Stimulated activated CD4-positive, alpha-beta T cell treated with anti-CD3 and anti-CD28 coated beads, Interleukin-1b, Interleukin-23, amount 100 ng/mL, for 4 hours (primary cell): ENCODE measurements at places on chromosomes 3 and 15.

GRCh38 chr3:129462361-129462968 is 22.4 kb downstream of the IFT122 start:
- no peak for DNase-seq

GRCh38 chr3:85867072-85867471 is 908.3 kb downstream of the CADM2 start:
- no peak for DNase-seq

- no peak for DNase-seq
Measured at GRCh38 chr15:33119273-33119672, 75.2 kb downstream of the FMN1 start.

DNA sequence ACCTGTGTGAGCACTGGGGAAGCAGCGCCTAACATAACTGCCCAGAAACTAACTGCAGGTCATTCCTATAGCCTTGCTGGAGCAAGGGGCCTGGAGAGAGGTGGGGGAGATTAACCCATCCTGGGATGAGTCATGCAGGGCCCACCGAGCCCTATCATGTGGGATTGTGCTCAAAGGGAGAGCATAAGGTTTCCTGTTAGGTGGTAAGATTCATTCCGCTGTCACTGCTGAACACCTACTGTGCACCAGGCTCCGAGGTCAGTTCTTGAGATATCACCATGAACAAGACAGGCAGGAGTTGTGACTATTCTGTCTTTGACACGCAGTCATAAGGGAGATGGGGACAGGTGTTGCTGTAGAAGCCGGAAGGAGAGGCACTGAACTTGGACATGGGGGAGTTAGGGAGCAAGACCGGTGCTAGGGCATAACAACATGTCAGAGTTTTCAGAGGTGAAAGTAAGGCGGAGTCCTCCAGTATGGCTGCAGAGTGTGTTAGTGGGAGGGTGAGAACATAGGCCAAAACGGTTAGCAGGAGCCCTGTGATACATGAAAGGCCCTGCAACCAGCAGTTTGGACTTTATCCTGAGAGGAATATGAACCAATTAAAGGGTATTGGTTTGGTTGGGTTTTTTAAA is 2.4 kb downstream of the SLC25A38 start:
- no peak for DNase-seq

GRCh38 chr15:74578496-74578994 is 37.1 kb upstream of the CLK3 start:
- DNase-seq = no peak

DNA sequence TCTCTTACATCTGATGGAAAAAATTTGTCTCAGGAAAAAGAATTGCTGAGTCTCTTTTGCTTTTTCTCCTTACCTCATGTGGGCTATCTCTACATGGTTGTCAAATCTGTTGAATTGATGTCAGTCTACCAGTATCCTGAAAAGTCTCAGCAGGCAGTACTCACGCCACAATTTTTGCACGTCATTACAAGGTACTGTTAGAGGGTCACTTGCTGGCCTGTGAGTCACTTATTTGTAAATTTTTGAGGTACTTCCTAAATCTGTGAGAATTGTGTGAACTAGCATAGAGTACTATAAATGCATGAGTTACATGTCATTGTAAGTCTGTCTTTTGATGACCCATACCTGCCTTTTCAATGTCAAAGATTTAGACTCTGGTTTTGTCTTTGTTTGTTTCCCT is 15.9 kb downstream of the HPS3 start:
- no peak for DNase-seq

- no peak for DNase-seq
Measured at GRCh38 chr15:30824518-30825195, 79.1 kb upstream of the FAN1 start.

DNA sequence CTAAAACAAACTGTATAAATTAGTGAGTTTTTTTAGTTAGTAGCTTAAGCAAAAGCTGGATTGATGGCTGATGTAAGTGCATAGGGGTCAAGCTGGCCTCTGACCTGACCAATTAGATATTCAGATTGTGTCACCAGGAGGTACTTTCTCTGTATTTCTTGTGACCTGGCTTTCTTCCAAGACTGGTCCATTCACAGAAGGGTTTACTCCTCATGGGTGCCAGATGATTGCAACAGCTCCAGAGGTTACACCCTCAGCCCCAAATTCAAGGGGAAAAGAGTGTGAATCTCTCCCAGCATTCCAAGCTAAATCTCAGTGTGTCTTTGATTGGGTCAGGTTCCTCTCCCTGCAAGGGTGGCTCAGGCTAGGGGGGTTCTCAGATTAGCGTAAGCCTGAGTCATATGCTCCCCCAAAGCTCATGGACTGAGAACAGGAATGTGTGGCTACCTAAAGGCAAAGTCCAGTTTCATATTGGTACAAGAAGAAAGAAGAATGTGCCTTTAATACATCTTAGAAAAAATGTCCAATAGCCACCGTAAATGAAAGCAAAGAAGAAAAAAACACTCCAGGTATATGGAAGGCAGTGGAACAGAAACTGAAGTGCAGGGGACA is 16.5 kb downstream of the PML start:
- DNase-seq = no peak

GRCh38 chr3:69164296-69164695 is 41.9 kb upstream of the LMOD3 start:
- DNase-seq = no peak

GRCh38 chr3:14225421-14225820 is 46.8 kb downstream of the LSM3 start:
- DNase-seq = no peak

DNA sequence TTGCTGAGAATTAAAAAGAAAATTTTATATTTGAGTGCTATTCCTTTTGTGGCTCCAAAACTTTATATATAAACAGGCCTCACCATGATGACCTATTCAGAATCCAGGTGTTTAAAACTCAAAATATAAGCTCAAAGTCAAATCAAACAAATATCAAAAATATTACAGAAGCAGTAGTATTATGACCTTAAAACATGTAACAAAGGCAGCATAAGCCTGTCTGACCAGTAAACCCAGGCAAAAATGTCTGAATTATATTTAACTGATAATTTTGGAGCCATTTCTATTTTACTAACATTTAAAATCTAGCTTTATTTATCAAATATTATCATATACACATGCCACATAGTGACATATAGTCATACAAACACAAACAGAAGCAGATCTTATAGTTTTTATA is 6.4 kb upstream of the NOX5 start:
- DNase-seq = no peak

DNA sequence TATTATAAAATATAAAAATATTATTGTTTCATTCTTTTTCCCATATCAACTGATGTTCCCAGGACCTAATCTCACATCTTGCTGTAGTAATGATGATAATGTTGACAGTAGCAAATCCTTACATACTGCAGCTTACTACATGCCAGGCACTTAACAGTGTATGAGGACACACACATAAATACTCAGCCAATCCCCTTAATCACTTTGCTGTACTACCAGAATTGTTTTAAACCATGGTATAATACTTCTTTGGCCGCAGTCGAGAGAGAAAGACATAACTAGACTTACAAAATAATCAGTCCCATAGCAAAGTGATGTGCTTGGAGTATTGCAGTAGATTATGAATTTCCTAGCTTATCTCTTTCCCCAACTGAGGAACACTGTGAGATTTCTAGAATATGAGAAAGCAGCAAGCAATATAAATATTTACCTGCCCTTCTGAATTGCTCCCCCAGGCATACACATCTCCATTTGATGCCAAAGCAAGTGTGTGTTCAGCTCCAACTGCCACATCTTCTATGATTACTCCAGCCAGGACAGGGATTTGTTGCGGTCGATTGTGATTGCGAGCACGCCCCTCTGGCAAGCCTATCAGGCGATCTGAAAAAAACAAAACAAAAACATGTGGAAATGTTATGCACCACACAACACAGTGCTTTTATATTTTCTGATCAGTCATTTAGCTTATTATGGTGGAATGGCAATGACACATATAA is 33.0 kb downstream of the FBXL22 start:
- no peak for DNase-seq

DNA sequence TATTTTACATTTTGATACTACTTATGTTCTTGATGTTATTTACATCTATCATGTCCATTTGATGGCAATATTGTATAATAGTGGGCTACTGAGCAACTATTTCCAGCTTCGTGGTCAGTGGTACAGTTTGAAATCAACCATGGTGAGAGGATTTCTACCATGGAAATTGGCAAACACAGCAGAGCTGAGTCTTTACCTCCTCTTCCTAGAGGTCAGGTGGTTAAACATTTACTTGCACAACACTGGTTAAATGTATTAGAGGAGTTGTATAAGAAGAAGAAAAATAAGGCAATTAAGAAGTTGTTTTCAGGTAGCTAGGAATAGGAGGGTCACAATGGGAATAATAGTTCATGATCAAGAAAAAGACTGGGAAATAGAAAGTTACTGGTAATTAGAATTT is 7.2 kb upstream of the PPM1L start:
- DNase-seq = no peak

- DNase-seq = no peak
Measured at GRCh38 chr3:20569310-20569709, 383.3 kb upstream of the SGO1 start.

- DNase-seq = no peak
Measured at GRCh38 chr3:188326111-188326510, 172.2 kb downstream of the LPP start.

DNA sequence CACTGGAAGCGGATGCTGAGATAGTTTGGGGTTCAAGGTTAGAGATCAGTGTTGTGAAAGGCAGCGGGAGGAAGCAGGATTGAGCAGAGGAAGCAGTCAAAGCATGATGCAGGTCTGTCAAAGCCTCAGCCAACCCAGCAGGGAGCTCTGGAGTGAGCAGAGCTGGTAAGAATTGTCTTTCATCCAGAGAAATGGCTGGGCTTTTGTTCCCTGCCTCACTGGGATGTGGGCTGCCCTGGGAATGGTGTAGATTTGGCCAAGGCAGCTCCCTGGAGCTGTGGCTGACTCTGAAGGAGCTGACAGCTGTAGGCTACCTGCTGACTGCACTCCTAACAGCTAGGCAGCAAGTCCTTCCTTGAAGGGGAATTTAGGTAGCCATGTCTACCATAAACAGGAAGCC is 61.9 kb upstream of the STXBP5L start:
- DNase-seq = no peak

- no peak for DNase-seq
Measured at GRCh38 chr3:195699860-195700259, 20.9 kb upstream of the MUC20 start.

- DNase-seq = no peak
Measured at GRCh38 chr3:189953551-189953950, 167.1 kb downstream of the P3H2 start.

GRCh38 chr3:194009892-194010533 is 125.9 kb upstream of the HES1 start:
- DNase-seq = no peak

- no peak for DNase-seq
Measured at GRCh38 chr3:132555306-132556035, 41.6 kb upstream of the ACKR4 start.

GRCh38 chr3:183487896-183488295 is 59.5 kb upstream of the MCF2L2 start:
- DNase-seq = no peak

DNA sequence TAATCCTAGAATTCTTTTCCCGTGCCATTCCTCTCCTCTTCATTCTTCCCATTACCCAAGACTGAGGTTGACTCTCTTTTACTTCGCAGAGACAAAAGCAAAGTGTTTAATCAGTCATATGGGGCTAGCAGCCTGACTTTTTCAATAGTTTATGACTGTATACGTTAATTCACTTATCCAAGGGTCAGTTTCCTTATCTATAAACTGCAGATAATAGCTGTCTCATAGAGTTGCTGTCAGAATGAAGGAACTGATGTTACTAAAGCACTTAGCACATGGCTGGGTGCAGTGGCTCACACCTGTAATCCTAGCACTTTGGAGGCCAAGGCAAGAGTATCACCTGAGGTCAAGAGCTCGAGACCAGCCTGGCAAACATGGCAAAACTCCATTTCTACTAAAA is 43.5 kb upstream of the ULK4 start:
- DNase-seq = no peak

DNA sequence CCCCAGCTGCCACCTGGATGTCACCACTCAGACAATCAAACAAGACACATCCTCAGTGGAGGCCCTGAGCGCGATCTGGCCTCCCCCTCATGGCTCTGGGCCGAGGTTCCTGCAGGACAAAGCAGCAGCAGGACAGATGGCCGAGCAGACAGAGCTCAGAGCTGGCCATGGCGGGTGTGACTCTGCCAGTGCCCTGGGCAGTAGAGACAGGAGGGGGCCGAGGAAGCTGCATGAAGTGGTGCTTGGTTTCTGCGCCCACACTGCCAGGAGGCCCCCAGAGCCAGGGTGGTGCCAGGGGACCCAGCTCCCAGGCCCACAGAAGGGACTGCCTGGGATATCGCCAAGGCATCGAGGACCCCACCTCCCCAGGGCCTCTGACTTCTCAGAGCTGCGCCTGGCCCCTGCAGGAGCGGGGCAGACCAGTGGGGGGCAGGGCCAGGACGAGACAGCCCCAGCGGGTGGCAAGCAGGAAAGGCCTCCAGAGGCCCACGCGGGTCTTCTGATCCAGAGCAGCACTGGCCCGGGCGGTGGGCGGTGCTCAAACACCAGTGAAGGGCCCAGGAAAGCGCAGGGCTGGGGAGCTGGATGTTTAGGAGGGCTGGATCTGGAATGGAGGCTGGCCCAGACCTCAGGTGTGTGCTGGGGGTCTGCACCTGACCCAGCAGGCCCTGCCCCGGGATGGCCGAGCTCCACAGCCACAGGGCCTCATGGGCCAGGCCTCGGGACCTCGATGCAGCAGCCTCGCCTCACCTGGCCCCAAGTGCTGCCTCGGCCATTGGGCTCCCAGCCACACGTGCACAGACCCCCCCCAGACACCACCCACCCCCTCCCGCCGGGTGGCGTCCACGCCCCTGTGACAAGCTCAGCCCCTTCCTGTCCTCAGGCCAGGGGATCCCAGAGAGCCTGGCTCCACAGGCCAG is 76.0 kb downstream of the GOLGA8G start:
- no peak for DNase-seq

DNA sequence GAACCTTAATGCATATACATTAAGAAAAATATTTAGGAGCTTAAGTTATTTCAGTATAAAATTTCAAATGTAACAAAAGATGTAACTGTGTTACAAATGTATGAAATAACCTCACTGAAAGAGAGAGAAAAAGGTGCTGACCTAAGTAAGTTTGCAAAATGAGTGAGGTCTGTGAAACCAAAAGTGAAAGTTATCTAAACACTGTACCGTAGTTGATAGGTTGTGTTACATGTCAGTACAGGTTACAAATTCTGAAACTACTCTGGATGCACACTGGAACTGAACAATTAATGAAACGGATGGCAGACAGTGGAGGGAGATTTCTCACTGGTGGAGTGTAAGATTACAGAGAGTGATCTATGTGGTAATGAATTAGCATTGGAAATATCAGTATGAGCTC is 420.7 kb downstream of the ZNF385D start:
- DNase-seq = no peak

- DNase-seq = no peak
Measured at GRCh38 chr3:51398595-51399310, 7.7 kb downstream of the RBM15B start.

DNA sequence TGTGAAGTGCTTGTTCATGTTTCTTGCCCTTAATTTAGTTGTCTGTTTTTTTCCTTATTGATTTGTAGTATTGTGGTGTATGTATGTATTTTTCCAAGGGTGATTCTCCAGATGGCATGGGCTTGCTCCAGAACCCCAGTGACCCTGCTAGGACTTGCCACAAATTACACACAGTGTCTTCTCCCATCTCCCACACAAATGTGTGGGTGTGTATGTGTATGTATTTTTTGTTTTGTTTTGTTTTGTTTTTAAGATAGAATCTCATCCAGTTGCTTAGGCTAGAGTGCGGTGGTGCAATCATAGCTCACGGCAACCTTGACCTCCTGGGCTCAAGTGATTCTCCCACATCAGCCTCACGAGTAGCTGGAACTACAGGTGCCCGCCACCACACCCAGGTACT is 36.2 kb upstream of the ARID3B start:
- DNase-seq = no peak

GRCh38 chr15:69405110-69405509 is 9.0 kb upstream of the KIF23 start:
- DNase-seq = no peak
